Thoracic aorta (tissue), 2 donors: ENCODE measurements at places on chromosomes 7 and 10.

DNA sequence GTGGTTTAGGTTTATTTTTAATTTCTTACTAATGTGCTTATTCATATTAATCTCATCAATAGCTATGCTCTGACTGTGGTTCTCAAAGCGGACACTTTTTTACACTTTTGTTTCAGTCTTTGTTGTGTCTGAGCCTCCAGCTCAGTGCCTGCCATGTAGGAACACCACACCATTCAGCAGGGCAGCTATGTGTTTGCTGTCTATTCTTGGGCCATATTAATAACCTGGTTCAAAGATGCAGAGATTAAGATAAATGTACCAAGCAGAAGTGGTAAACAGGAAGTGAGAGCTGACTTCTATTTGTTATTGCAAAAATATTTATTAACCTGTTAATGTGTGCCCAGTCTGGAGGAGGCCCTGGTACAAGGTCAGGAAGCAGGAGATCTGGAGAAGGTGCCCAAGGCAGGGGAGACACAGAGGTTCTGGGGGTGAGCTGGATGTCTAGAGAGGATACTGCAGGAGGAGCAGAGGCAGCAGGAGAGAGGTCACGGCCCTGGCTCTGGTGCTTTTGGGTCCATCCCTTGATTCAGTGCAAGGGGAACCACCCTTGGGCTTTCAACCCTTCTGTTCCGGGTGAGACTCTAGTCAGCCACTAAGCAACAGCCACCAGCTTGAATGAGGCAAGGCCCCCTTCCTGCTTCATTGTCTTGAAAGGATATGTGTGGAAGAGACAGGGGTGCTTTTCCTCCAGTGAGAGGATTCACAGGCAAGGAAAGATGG, 1.9 kb downstream of the TBXAS1 start:
- DNase-seq: no peak

GRCh38 chr10:103874730-103875129, 19.4 kb upstream of the SH3PXD2A start:
- DNase-seq: no peak

DNA sequence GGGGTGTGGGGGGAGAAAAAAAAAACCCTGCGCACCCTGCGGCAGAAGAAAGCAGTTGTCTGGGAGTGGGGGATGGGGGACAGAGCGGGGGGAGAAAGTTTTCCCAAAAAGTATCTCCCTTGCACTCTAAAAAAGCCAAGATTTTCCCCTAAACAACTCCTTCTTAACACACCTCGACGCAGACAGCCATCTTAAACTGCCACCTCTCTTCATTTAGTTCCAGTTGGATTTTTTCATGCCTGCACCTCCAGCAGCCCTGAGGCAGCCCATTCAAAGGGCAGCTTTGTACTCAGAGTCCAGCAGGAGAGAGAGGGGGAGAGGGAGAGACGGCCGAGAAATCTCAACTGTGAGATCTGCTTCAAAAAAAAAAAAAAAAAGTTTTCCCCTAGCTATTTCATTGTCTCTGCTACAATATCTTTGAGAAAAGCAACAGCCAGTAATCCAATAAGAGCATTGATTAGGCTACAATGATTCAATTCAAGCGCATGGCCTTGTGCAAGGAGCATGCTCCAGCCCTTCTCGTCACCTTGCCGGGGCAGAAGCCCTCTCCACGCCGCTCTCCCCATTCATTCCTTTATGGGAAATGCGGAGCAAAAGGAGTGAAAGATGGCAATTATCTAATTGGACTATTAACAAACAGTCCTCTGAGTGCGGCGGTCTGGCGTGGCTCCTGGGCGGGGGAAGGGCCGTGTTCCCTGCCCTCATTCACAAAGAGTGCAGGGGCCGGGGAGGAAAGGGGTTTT, 939 bp upstream of the VAX1 start:
- no peak for DNase-seq

- DNase-seq: no peak
Observed at GRCh38 chr10:114492351-114493037, 88.2 kb upstream of the AFAP1L2 start.

GRCh38 chr10:77160679-77161078, 476.9 kb downstream of the KCNMA1 start:
- DNase-seq: no peak
